Renal cortical epithelial cell (primary cell): ENCODE measurements at places on chromosomes 1 and 21.
A peak's percentile ranks its signal among the peaks of the same experiment; 100 is the strongest.

DNA sequence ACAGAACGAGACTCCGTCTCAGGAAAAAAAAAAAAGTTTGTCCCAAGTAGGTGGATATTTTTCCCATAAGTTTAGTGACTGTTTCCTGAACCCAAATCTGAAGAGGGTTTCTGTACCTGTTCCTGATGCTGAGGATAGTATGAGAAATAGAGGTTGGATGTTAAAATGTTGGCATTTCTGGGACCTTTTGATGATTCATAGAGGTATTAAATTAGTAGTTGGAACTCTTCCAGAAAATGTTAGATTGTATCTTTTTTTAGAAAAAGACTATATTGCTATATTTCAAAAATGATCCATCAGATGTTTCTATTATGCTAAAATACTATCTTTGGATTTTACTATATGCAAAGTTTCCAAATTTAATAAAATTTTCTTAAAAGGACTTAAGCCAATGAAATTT is 2.9 kb upstream of the CENPL start:
- DNase-seq = no peak

DNA sequence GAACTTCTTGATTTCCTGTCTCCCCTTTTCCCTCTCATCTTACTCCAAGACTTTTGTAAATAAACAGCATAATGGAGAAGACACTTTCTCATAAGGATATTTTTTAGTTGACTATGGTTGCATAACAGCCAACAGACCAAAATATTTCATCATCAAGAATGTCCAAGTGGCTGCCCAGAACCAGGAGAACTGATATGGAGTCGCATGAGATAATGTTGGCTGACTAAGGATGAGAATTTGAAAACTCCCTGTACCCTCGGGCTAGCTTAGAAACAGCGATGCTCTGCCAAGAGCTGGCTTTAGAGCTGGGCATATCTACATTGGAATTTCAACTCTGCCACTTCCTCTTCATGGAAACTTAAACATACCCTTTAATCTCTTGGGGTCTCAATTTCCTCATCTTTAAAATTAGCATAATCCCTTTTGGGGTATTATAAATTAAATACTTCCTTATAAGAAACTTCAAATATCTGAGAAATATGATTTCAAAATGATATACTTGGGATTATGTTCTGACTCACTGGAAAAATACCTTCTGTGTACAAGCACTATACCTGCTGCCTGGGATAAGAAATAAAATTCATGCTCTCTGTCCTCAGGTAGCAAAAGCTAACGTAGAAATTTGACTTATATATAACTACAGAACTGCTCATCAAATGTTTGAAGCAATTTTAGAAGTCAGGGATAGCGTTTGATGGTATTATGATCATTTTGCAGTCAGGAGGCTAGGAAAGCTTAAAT is 777.3 kb downstream of the LTN1 start:
- DNase-seq = no peak

- DNase-seq = peak; percentile 32
Measured at GRCh38 chr21:35529171-35529863, 480.2 kb upstream of the RUNX1 start.

DNA sequence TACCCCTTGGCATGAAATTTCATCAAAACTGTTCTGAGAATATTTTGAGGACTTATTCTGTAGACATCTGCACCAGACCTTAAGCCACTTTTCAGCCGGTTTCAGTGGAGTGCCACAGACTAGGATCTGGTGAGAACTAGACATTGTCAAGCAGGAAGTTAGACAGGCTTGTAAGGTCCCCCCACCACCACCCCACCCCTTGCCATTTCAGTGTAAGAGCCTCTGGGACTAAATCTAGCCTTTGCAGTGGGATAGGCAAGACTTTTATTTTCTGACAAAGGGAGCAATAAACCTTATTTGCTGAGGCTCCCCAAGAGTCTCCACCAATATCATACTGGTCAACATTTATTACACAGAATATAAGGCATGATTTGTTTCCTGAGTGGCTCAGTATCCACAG is 77.9 kb upstream of the EXO1 start:
- DNase-seq = no peak

GRCh38 chr1:217373761-217374701 is 256.9 kb downstream of the GPATCH2 start:
- DNase-seq = peak; percentile 23
